ENCODE measurements at places on chromosomes 5 and 9. TPM values are rescaled to one million over a fixed set of nuclear protein-coding genes. Genes with fewer than 3 reads are reported as not detected.

DNA sequence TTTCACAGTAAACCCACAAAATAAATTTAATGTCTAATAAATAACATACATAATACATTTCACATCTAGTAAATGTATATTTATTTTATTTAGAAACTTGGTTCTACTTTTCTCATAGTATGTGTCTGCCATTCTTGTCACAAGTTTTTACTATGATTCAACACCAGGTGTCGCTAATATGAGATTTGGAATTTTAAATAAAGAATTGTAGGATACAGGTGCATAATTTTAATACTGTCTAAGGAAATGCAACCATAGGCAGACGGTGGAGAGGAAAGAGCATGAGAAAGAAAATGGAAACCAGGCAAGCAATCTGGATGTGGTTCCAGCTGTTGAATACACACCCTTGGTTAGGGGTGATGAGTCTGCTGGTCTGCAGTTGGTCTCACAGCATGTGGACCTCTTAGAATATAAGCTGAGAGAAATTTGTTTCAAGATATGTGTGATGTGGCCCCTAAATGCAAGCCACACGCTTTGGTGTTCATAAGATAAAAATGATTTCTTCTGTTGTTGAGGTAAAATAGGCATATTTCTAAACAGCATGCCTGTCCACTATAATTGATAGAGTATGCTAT is 114.7 kb upstream of the TXNDC8 start:
- DNase-seq, result no peak

GRCh38 chr5:89308606-89309040 is 425.6 kb upstream of the MEF2C start:
- DNase-seq, result peak; percentile 20

- no peak for DNase-seq
Measured at GRCh38 chr5:149959406-149960236, 937 bp upstream of the SLC26A2 start.

GRCh38 chr5:111756581-111757354 is at the start of gene NREP:
TSS of gene NREP (minus strand) at chr5:111757194. CDS start at chr5:111755772, 1,422 bp downstream.
- peak; percentile 46 for DNase-seq

GRCh38 chr5:132475497-132475882 is 15.1 kb downstream of the IRF1 start:
- no peak for DNase-seq

GRCh38 chr5:84249918-84250630 is 134.6 kb downstream of the EDIL3 start:
- DNase-seq, result no peak

Gene SLC2A6
- total RNA-seq, result 2.4 TPM

Gene FBP2
- total RNA-seq, result not detected

Gene ZNF300
- 0.69 TPM for total RNA-seq

Measured in left ventricle myocardium superior (tissue), 1 donor.